ENCODE measurements at places on chromosomes 3 and 15. TPM values are rescaled to one million over a fixed set of nuclear protein-coding genes. Genes with fewer than 3 reads are reported as not detected.

GRCh38 chr3:25038271-25038670 lies 389.8 kb upstream of the RARB start:
- H3K4me1 ChIP-seq, result peaks cover under 1% of the 10 kb centered on the region
- no peak for DNase-seq
- H3K27me3 ChIP-seq, result no peaks in the 10 kb centered on the region
- no peak overlapping the region for H3K4me3 ChIP-seq
- no peak overlapping the region for H3K27ac ChIP-seq

GRCh38 chr15:62099094-62099601 lies 32.4 kb downstream of the C2CD4A start:
- no peak overlapping the region for H3K4me3 ChIP-seq
- DNase-seq, result no peak
- H3K27me3 ChIP-seq, result peaks cover 15% of the 10 kb centered on the region
- no peaks in the 10 kb centered on the region for H3K4me1 ChIP-seq

DNA sequence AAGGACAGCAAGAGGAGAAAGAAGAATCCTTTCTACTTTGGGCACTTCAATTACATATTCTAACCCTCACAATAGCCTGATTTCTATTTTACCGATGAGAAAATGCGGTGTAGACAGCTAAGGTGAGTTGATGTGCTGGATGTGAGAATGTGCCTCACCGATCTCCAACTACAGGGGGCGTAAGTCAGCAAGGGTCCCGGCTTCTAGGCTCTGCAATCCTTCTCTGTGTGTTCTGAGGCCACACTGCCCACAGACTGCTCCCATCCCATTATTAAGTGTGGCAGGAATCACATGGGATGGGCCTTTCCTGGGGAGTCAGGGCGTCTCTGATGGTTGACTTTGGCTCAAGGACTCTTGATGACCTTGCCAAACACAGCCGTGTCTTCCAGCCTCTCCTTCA lies 23.6 kb upstream of the RPL35A start:
- H3K4me3 ChIP-seq, result no peak overlapping the region
- no peak overlapping the region for H3K27ac ChIP-seq
- no peaks in the 10 kb centered on the region for H3K27me3 ChIP-seq
- no peak for DNase-seq

ALDH1A2 gene
- 20.3 TPM for total RNA-seq

All from spleen (tissue), 13 donors.